BJ (cell line): ENCODE measurements at places on chromosomes 2 and 18.

DNA sequence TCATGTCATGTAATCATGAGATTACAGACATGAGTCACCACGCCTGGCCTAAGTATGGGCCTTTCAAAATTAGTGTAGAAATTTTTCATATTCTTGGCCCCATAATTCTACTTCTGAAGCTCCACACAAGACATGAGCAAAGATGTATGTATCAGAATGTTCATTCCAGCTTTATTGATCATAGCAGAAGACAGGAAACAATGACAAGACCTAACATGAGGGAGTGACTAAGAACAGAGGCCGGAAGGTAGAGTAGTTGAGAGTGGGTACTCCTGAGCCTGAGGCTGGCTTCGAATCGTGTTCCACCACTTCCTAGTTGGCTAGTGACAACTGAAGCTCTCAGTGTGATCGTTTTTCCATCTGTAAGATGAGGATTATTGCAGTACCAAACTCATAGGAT, 89.3 kb downstream of the ARMC9 start:
- no peak for DNase-seq

DNA sequence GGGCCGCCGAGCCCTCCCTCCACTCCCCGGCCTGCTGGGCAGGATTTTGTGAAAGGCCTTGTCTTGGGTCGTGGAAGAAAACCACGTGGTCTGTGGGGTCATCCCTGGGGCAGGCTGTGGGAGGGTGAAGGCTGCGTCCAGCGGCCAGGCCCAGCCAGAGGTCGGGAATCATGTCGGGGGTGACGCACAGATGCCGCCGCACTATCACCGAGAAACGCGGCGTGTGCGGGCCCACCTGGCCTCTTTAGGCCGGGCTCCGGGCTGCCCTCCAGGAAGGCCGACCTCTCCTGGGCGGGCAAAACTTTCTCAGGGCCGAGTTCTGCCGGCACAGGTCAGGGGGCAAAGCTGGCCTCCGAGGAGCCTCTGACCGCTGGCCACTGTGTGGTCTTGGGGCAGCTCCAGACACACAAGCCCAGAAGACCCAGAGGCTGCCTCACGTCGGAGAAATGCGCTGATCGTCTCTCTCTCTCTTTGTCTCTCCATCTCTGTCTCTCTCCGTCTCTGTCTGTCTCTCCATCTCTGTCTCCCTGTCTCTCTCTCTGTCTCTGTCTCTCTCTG, 28.4 kb downstream of the NFATC1 start:
- no peak for DNase-seq

GRCh38 chr2:42105330-42106256, 57.8 kb downstream of the PKDCC start:
- DNase-seq, result no peak

DNA sequence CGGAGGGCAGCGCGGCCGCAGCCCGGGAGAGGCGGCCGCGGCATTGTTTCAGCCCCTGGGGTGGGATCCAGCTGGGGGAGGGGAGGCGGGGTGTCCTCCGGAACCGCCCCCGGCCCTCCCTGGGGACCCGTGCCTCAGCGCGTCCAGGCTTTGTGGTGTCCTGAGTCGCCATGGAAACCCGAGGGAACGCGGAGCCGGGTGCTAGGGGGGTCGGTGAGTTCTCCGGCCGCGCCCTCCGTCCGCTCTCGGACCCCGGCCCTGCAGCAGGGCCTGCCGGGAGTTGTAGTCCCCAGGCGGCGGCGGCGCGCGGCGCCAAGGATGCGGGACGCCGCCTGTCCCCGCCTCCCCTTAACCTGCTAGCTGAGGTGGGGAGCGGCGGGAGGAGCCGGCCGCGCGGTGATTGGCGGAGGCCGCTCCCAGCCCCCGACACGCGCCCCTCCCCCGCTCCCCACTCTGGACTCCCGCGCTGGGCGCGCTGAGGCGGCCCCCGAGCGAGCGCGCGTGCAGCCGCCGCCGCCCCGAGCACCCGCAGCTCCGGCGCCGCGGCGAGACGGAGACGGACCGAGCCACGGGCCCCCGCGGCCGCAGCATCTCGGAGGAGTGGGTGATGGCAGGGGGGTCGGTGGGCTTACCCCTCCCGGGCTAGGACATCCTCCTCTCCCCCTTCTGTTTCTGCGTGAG, at the start of gene DPYSL5:
Gene DPYSL5, plus strand, starts transcription at position 478 of the 681 bp plus-strand sequence. CDS start 50,368 bp downstream, outside the sequence.
- no peak for DNase-seq

GRCh38 chr2:17162713-17163112, 355.5 kb downstream of the RAD51AP2 start:
- DNase-seq, result no peak

- peak; percentile 9 for DNase-seq
These were observed 34.4 kb upstream of the CYP27C1 start for GRCh38 chr2:127254386-127254981.

DNA sequence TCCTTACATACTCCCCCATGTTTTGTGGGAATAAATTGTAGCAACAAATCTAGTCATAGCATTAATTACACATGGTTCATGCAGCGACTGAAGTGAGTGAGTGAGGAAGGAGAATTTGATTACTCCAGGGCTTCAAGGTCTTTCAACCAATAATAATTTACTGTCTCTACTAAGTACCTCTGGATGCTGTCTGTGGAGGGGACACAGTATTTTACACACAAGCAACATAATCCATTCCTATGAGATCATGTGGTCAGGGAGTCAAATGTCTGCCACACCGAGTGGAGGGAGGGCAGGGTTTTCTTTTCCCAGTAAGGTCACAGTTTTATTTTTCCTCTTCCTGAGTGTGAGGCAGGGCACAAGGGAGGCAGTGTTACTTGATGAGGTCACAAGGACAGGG, 334.7 kb upstream of the CELF4 start:
- DNase-seq, result no peak

DNA sequence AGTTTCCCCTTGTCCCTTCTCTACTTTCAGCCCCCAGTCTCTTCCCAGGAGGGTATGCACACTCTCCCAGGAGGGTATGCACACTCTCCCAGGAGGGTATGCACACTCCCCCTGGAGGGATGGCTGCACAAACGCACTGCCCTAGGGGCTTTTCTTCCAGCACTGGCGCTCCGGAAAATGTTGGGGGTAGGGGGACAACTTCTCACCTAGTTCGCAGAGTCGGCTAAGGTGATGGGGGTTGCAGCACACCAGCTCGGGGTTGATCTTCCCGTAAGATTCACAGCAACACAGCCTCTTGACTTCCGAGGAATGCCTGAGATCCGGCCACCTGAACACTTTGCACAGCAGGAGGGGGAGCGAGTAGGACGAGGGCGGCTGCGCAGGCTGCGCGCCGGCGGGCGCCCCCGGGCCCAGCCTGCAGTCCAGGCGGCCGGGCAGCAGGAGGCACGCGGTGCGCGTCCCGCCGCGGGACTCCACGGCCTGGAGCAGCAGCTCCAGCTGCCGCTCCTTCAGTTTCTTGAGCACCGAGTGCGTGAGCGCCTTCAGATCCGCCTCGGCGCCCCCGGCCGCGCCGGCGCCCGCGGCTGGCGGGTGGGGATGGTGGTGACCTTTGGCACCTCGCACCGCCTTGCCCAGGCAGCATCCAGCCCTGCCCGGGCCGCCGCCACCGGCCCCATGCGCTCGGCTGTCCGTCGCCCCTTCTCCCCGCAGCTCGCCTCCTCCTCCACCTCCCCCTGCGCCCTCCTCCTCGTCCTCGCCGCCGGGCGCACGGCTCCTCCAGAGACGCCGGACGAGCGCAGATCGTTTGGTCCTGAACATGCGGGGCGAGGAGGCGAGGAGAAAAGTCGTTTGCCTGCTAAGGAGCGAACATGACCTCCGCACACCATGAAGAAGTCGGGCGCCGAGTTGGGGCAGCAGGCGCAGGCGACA, 894 bp downstream of the SMAD7 start:
- no peak for DNase-seq

- DNase-seq, result no peak
These were observed 88.8 kb downstream of the PSMG2 start for GRCh38 chr18:12791610-12792009.

GRCh38 chr2:33925311-33925710, 326.2 kb upstream of the FAM98A start:
- no peak for DNase-seq

GRCh38 chr2:166117491-166117890, 10.3 kb downstream of the SCN1A start:
- peak; percentile 32 for DNase-seq

- DNase-seq, result no peak
These were observed 17.7 kb upstream of the SP3 start for GRCh38 chr2:173982918-173983317.

GRCh38 chr2:855177-855576, 95.5 kb upstream of the SNTG2 start:
- no peak for DNase-seq

- DNase-seq, result no peak
These were observed 324.0 kb downstream of the PARD3B start for GRCh38 chr2:204869132-204869823.

DNA sequence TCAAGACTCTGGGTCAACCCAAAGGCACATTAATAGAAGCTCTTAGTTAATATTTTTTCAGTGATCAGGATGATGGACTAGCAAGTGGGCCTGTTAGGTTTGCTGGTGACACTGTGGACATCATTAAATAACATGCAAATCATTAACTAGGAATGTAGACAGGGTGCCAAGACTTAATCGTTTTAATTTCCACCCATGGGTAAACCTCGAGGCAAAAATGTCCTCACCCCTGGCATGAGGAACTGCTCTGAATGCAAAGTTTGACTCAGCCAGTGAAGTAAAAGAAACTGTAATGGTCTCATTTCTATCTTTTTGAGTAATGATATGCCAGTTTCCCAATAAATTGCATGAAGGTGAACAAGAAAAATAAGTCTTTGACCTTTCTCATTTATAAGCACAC, 152.6 kb upstream of the MEX3C start:
- DNase-seq, result no peak

DNA sequence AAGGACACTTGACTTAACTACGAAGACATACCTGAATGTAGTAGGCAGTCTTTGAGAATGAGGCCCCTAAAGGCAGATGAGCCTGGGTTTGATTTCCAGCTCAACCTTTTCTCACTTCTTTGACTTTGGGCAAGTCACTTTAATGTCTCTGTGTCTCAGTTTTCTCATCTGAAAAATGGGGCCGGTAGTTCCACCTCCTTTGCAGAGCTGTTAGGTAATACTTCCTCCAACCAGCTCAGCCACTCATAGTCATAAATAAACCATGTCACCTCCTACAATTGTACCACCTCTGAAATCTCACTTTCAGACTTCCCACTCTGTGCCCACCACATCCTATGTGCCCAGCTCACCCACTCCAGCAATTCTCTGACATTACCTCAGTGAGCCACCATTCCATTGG, 10.4 kb downstream of the ARHGAP25 start:
- no peak for DNase-seq

DNA sequence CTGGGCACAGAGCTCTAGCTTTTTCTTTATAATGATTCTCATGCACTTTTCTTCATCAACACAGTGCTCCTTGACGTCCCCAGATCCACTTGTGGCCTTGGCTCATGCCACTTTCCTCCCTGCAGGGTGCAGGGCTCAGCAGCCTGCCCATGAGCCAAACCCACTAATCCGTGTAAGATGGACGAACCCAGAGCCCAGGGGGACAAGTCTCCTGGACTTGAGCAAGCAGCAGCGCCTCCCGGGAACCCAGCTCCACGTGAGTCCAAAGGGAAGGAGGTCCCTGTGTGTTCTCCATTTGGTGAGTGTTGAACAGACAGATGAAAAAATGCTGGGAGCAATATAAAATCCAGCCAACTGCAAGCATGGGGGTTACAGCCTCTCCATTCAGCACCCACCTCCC, 470.6 kb upstream of the HS6ST1 start:
- DNase-seq, result no peak

GRCh38 chr2:196166876-196167275, 4.5 kb downstream of the STK17B start:
- no peak for DNase-seq

GRCh38 chr2:43218702-43219382, 7.6 kb downstream of the ZFP36L2 start:
- DNase-seq, result no peak

GRCh38 chr2:39593439-39594393, 72.0 kb upstream of the TMEM178A start:
- peak; percentile 28 for DNase-seq

DNA sequence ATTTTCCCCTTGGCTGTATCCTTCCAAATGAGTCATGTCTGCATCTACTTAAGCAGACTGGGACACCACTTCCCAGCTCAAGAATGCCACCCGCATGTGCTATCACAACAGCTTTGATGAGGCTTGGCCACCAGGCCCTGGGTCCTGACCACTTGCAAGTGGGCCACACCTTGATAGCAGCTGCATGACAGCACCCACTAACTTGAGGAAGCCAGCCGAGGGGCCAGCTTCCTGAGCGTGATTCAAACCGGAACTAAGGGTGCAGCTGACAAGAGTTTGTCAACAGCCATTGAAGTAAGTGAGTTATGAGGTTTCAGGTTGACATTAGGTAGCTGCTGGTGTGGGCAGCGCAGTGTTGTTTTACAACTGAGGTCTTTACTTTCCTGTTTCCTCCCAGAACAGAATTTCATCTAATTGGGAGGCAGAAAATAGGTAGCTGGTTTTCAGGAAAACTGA, 54.4 kb downstream of the EPHA4 start:
- DNase-seq, result peak; percentile 78

DNA sequence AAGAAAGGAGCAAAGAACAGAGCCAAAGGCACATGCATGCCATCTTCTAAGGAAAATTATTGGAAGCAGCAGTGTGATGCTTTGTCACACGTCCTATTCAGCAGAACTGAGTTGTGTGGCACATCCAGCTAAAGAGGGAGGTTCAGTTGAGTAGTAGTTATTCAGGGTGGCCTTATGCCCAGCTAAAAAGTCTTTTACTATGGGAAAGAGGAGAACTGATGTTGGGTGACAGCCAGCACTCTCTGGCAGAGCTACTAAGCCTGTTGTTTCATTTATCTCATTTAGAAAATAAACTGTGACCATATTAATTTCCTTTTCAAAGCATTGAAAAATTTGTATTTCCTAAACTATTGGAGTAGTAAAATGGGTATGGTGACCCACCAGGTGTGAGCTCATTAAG, 18.5 kb downstream of the ITGA6 start:
- no peak for DNase-seq

GRCh38 chr2:197786010-197786877, 1.1 kb upstream of the BOLL start:
- no peak for DNase-seq

GRCh38 chr2:240422658-240423329, 12.7 kb upstream of the GPC1 start:
- no peak for DNase-seq

DNA sequence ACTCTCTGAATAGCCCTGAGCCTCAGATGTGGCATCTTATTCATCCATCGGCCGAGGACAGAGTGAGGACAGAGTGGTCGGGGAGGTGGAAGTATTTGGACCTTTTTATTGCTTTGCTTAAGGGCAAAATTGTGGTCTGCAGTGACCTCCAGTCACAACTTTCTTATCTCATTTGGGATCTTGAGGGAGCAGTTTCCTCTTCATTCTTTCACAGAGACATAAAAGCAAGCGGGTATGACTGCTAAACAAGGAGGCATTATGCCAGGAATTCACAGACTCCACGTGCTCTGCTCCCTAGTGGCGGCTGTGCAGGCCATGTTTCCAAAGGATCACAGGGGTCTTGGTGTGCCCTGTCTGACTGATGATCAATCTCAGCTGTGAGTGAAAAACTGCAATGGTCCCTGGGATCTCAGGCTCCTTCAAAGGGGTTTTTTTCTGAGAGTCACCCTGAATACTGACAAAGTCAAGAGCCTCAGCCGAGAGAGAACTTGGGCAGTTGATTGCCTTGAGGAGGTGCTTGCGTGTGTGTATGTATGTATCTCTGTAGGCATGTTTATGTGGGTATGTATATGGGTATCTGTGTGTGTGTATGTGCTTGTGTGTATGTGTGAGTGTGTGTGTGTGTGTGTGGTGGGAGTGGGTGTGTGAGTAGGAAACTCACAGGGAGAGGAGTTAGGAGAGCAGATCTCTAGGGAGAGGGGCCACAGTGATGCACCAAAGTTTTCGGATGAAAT, 47.7 kb downstream of the RAPGEF4 start:
- peak; percentile 99 for DNase-seq
